ENCODE measurements at places on chromosomes 16 and 17.

- peak; percentile 53 for DNase-seq
Measured at GRCh38 chr17:82400830-82401229, 17.3 kb upstream of the HEXD start.

- no peak for DNase-seq
Measured at GRCh38 chr16:72705801-72706200, 342.1 kb downstream of the ZFHX3 start.

DNA sequence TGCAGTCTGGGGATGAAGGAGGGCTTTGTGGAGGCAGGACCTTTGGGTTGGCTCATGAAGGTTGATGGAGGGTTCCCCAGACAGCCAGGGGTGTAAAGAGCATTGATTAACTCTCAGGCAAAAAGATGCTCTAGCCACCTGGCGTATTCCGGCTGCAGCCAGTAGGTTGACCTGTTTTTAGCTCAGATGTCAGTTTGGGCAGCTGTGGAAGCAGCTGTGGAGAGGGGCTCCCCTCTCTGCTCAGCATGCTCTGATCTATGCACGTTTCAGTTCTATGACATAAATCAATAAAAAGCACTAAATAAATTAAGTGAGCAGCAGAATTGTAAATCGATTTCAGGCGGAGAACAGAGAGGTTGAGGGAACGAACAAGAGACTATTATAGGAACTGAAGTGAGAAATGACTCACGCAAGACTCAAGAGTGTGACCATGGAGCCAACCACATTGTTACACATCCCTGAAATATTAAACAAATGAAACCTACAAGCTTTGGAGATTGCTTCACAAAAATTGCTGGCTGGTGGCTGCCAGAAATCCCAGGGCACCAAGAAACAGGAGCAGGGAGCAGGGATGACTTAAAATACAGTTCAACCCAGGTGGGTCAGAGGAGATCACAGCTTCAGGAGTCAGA lies 111.9 kb downstream of the GSG1L start:
- DNase-seq = no peak

DNA sequence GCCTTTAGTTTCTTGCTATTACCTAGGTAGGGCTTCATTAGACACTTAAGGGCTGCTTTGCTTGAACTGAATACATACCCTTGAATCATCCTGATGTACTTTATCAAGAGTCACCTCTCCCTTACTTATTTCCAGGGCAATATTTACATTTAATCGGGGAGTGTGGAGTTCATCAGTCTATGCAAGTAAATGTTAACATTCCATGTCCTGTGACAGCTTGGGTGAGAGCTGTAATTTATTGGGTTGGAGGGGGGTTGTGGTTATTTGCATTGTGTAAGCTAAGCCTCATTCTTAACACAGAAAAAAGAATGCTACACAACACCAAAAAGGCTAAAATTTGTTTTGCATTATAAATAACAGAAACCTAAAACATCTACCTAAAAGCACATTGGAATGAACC lies 16.7 kb downstream of the KCNJ16 start:
- no peak for DNase-seq

DNA sequence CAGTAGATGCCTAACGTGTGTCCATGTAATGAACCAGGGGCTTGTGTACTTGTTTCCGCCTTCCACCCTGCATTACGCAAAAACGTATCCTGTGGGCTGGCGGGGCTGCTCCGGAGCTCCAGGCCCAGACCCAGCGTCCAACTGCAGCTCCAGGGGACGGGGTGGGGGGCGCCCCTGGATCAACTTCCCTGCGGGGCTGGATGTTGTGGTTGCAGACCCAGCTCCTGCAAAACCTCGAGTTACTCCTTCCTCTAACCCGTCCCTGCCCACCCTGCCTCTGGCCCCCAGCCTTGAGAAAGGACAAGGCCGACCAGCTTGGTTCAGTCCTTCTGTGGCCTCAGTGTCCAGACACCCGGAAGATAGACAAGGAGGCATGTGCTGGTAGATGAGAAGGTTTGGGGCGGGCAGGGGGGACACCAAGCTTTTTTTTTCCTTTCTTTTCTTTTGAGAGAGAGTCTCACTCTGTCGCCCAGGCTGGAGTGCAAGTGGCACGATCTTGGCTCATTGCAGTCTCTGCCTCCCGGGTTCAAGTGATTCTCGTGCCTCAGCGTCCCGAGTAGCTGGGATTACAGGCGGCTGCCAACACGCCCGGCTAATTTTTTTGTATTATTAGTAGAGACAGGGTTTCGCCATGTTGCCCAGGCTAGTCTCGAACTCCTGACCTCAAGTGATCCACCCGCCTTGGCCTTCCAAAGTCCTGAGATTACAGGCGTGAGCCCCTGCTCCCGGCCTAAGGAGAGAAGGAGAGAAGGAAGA lies 731 bp upstream of the EXOC7 start:
- DNase-seq = no peak

DNA sequence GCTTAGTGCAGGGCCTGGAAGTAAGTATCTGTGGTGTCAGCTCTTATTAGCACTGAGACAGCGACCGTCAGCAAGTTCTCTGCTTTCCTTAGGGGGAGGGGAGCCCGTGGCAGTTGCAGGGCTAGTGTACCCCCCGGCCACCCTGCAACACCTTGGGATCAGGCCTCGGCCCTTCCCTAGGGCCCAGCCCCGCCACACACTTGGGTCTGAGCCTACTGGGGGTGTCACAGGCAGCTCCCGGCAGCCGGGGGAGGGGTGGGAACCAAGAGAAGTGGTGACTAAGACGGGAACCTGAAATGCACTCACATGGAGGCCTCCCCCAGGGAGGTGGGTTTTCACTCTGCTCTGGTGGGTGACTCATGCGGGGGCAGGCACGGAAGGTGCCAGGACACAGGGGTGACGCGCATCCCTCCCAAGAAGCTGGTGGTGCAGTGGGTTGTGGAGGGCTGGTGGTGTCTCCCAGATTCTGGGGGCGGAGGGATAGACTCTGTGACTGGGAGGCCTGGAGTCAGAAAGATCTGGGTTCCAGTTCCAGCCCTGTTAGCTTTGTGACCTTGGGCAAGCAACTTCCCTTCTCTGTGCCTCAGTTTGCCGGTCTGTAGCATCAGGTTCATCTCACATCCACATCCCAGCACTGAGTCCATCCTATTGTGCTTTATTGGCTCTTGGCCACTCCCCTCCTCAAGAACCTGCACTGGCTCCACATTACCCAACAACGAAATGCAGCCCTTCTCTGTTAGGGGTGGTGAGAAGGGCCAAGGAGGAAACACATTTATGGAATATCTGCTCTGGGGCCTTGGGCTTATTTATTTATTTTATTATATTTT lies 44.5 kb downstream of the LAT start:
- DNase-seq = peak; percentile 96

DNA sequence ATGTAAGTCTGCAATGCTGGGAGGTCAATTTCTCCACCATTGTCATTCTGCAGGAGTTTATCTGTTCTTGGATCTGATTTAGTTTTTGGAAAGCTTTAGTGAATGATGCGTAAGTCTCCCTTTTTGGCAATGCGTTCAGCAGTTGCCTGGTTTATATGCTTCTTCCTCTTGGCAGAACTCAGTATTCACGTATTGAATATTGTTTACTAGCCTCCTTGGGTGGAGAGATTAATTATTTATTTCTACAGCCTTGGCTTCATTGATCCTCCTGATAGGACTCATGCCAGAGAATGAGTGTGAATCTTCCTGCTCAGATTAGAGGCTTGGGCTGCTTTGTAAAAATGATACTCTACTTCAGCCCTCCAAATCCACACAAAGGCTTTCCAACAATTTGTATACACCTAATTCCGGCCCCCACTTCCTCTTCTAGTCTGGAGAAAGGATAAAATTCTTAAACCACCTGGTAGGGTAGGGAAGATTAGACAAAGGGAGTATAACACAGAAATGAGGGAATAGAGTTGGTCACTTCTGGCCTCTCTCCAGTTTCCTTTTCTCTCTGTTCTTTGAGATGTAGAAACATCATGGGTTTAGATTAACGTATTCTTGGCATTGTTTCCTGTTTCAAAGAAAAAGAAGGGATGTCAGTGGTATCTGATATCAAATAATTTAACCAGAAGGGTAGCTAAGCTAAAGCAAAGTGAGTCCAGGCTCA lies 929.8 kb downstream of the KCNJ2 start:
- no peak for DNase-seq

DNA sequence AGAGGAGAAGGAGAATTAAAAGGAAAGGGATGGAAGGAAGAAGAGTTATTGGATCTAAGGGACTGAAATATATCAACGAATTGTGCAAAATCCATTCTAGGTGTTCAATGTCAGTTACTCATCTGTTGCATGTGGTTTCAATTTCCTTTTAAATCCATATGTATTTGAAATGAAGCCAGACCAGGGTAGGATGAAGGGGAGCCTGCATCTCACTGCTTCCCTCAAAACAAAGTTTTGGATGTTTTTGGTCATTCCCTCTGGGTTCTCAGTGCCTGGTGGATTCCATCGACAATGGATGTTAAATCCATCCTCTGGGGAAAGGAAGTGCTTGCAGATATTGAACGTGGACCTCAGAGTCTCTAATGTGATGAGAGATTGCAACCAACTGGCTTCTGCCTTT lies 103.5 kb upstream of the XYLT1 start:
- no peak for DNase-seq

DNA sequence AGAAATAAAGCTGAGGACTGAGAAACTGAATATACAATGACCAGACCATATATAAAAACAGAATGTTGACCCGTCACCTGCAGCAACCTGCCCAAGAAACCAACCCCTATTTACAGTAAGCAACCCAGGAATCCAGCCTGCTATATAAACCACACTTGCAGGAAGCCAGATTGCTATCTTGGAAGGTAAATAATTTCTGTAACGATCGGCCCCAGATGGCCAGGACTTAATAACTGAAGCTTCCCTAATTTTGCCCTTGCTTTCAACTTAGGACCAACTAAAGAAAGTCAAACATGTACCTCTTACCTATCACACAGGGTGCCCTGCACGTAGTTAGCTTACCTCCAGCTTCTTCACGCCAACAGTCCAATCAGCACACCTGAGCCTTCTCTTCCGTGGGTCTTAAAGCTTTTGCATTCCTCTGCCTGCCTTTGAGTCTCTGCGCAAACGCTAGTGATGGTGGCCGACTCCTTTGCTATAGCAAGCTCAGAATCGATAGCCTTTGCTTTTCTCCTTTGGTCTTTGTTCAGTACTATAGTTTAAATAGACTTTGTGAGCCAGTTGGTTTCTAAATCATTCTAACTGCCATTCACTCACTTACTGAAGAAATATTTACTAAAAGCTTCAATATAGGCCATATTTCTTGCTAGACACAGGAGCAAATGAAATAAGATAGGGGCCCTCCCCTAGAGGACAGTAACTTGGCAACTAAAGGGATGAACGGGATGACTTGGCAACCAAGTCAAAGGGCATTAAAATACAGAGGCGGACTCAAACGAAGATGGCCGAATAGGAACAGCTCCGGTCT lies 31.3 kb downstream of the MPHOSPH6 start:
- no peak for DNase-seq

- DNase-seq = no peak
Measured at GRCh38 chr17:65088621-65089360, 32.3 kb upstream of the GNA13 start.

GRCh38 chr17:58305626-58306025 lies 23.0 kb downstream of the TSPOAP1 start:
- no peak for DNase-seq

GRCh38 chr17:34892461-34893249 lies 68.6 kb downstream of the CCT6B start:
- DNase-seq = no peak

DNA sequence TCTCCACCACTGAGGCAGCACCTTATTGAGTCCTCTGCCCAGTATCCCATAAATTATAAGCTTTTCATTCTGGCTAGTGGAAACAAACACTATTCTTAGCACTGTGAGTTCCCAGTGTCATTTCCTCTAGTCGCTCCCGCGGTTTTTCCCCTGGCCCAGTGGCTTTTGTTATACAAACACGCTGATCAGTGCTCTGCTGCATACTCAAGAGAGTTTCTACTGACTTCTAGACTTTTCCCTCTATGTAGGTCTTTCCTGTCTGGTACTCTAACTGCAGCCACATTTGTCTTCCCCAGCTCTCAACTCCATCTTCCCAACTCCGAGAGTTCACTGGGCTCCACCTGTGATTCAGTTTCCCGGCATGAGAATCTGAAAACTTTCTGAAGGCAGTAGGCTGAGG lies 556.6 kb upstream of the SALL1 start:
- no peak for DNase-seq

- DNase-seq = no peak
Measured at GRCh38 chr17:4553669-4554068, 1.5 kb downstream of the MYBBP1A start.

GRCh38 chr16:24851700-24852099 lies 5.9 kb downstream of the SLC5A11 start:
- DNase-seq = no peak

GRCh38 chr17:624341-624860 lies 90.2 kb downstream of the VPS53 start:
- DNase-seq = no peak

GRCh38 chr17:59897090-59897489 lies 4.2 kb downstream of the RPS6KB1 start:
- peak; percentile 26 for DNase-seq

DNA sequence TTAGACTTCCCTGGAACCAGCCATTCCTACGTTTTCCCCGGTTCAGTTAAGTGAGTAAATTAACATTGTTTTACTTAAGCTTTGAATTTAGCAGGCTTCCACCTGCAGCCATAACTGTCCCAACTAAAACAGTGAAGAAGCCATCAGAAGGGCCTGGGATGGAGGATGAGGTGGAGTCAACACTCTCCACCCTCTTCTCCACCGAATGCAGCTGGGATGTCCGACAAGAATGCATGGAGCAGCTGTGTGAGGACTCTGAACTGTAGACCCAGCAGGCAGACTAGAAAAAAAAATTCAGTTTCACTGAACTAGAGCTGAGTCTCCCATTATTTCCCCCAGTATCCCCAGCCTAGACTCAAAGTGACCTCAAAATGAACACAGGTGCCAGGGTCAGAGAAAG lies 114.8 kb downstream of the C16orf95 start:
- DNase-seq = peak; percentile 83

- no peak for DNase-seq
Measured at GRCh38 chr17:78304549-78305037, 55.3 kb downstream of the SOCS3 start.

GRCh38 chr16:75458029-75458428 lies 6.5 kb downstream of the TMEM170A start:
- DNase-seq = no peak

DNA sequence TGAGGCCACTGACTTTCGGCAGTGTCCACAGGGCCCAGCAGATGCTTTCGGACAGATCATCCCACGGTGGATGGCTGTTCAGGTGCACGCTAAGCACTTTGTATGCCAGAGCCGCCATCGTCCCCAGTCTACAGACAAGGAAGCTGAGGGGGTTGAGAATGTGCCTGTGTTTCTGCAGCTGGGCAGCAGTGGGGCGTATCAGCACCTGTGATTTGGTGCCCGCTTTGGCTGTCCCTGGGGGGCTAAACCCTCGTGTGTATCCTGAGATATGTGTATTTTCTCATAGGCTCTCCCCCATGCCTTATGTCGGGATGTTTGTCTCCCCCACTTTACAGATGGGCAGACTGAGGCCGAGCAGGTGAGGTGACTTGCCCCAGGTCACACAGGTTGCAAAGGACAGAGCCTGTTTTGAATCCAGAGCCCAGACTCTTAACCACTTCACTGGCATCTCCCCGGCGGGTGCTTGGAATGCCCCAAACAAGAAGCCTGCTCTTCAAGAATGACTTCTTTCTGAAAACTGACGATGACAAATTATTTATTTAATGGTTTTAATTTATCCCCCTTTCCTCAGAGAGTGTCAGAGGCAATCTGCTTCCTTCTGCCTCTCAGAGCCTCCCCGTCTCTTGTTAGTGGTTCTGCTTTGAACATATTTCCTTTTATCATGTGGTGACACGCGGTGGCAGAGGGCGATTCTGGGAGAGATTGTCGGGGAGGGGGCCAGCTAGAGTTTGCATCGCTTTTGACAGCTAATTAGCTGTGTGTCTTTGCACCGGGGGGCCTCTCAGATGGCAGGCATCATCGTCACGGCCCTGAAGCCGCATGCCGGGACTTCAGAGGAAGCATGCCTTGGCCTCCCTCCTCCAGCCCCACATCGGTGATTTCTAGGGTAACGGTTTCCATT lies 149.6 kb upstream of the CIBAR2 start:
- DNase-seq = no peak
